ENCODE measurements at places on chromosomes 4 and X.
A peak's percentile ranks its signal among the peaks of the same experiment; 100 is the strongest.

DNA sequence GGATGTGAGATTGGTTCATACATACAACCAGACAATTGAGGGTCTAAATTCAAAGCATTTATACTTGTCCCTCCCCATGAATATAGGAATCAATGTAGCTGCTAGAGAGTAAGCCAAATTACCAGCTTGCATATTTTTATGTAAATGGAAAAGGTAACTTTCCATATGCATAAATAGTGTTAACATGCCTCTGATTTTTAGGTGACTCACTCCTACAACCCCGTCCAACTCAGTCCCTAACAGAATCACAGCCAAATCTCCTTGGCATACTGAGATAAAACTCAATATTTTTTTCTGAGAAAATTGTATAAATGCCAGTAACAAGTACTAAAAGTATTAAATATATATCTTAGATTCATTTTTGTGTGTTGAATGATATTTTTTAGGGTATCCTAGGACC is 67.2 kb downstream of the INPP4B start:
- DNase-seq, result no peak

DNA sequence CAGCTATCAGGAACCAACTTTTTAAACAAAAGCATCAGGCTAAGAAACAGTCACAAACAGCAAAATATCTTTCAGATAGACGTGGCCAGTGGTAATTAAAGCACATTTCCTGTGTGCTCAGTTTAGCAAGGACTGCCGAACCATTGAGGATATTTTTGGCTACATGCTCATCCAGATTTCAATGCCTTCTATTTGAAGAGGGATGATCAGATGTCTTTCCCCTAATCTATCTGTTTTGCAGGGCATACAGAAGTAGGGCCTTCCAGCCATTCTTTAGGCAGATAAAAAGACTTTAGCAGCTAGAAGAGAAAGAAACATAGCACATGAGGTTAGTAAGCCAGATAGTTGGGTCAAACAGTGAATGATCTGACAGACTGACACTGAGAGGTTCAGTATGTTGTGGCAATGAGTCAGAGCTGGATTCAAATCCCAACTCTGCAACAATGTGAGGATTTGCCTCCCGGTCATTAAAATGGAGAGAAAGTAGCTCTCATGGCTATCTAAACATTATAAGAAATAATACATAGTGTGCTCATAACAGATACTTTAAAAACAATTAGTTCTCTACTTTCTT is 100.0 kb upstream of the PRKG2 start:
- no peak for DNase-seq

- DNase-seq, result no peak
These were observed 59.2 kb downstream of the NBDY start for GRCh38 chrX:56788229-56788628.

GRCh38 chr4:150316332-150317205 is 238.3 kb downstream of the DCLK2 start:
- DNase-seq, result no peak

DNA sequence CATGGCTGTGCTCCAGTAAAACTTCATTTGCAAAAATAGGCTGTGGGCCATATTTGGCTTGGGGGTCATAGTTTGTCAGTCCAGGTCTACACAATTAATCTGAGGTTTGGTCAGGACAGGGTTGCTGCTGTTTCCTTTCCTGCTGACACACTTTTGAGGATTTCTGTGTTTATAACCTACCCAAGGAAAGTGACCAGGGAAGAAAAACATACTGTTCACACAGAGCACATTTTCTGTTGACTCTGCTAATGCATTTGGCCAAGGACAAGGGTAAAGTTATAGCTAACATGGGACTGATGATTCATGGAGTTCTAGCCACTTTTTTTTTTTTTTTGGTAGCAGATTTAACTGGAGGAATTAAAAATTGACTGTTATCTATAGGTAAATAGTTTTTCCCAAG is 43.9 kb upstream of the GEMIN8 start:
- DNase-seq, result no peak

- no peak for DNase-seq
These were observed 67.5 kb downstream of the RBM47 start for GRCh38 chr4:40562208-40562607.

- DNase-seq, result peak; percentile 27
These were observed 12.1 kb upstream of the TLR8 start for GRCh38 chrX:12894074-12895030.

- no peak for DNase-seq
These were observed 2.8 kb downstream of the VEGFC start for GRCh38 chr4:176789955-176790354.

DNA sequence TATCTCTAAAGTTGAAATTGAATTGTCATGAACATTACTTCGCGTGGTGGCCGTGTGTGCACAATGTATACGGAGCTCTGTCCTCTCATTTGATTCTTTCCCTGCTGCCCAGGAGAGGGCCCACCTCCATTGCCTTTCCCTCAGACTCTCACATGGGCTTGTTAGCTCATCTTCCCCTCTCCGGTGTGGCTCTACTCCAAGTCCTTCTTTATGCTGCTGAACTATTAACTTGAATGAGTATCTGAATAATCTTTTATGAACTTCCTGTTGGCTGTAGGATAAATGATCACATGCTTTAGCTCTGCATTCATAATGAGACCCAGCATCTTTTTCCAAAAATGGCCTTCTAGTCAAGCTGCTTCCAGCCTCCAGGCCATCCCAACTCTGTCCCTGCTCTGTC is 68.8 kb upstream of the CLNK start:
- no peak for DNase-seq

- peak; percentile 18 for DNase-seq
These were observed 28.8 kb downstream of the ATP8A1 start for GRCh38 chr4:42627885-42628646.

GRCh38 chr4:67106861-67107460 is 438.3 kb downstream of the CENPC start:
- no peak for DNase-seq

GRCh38 chr4:4696530-4696929 is 154.7 kb upstream of the STX18 start:
- DNase-seq, result no peak

DNA sequence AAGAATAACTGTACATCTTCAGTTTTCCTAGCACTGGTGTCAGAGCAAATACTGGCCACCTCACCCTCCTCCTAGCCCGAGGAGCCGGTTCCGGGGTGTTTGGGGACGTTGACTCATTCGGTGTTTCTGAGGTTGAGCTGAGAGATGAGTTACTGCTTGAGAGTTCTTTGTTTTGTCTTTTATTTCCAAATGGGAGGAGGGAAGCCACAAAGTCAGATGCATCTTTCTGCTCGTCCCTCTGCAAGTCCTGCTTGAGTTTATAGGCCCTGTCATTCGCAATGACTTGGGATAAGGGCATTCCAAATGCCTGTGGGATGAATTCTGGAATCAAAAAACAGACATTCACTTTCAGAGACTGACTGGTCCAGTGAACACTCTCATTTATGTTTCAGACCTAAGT is 77.5 kb downstream of the HCCS start:
- DNase-seq, result no peak

DNA sequence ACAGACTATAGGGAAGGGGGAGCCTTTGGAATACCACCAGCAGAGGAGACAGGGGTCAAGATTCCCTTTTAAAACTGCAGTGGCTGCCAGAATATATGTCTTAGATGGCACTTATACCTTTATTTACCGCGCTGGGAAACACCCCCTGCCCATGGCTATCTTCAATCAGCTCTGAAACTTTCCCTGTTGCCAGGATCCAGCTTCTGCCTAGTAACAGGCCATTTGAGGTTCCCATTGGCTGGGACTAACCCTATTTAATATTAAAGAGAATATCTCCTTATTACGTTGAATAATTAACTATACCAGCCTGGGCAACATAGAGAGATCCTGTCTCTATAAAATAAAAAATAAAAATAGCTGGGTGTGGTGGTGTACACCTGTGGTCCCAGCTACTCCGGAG is 23.8 kb downstream of the SOWAHB start:
- DNase-seq, result no peak

DNA sequence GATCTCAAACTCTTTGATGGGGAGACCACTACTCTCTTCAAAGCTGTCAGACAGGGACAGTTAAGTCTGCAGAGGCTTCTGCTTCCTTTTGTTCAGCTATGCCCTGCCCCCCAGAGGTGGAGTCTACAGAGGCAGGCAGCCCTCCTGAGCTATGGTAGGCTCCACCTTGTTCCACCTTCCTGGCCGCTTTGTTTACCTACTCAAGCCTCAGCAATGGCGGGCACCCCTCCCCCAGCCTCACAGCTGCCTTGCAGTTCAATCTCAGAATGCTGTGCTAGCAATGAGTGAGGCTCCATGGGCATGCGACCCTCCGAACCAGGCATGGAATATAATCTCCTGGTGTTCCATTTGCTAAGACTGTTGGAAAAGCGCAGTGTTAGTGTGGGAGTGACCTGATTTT is 42.1 kb upstream of the UGT2B10 start:
- no peak for DNase-seq
